NCI-H1092 (cell line): ENCODE measurements at places on chromosomes 5 and 9.

- no peak for DNase-seq
Measured at GRCh38 chr5:150640311-150641005, at the start of gene SYNPO. Gene SYNPO, plus strand, starts transcription at chr5:150640660. Its CDS starts 7,616 bp downstream, at chr5:150648276.

DNA sequence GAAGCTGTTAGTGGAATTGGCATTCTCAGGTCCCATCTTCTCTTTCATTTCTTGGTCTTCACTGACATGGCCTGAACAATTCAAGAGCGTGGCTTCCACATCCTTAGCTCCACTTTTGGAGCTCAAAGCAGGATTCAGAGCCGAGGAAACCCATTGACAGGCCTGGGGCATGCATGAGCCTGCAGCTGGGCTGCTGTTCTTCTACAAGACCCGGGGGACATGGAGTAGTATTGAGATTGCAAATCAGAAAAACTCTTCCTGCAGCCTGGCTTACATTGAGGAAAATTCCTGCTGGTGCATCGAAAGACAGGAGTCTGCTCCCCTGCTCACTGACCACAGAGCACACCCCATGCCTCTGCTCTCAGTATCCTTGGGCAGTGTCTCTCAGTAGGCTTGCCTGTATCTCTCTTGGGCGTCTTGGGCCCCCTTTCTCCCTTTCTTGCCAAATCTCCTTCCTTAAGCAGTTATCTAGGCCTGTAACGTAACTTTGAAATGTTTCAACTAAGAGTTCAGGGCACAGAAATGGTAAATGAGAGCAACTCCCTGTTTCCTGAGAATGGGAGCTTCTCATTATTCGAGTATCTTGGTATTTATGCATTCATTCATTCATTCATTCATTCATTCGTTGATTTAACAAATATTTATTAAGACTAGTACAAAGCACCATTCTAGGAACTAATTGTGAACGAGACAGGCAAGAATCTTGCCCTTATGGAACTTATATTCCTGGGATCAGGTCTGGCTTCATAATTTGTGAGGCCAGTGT, 603.6 kb upstream of the CLINT1 start:
- no peak for DNase-seq

DNA sequence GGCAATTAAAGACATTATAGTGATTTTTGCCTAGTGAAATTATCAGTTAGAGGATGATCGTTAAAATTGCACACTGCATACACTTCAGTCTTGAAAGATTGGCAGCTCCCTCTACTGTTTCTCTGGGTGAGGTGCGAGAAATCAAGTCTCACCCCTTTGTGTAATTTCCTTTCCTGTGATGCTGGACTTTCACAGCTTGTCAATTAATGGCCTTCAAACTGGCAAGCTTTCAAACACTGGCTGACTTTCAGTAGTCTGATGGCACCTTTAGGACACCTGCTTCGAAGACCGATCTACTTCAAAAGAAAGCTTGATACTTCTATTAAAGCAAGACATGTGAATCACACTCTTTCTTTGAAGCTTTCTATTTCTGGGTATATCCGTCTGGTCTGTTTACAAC, 706.7 kb upstream of the PTPRD start:
- peak; percentile 88 for DNase-seq

DNA sequence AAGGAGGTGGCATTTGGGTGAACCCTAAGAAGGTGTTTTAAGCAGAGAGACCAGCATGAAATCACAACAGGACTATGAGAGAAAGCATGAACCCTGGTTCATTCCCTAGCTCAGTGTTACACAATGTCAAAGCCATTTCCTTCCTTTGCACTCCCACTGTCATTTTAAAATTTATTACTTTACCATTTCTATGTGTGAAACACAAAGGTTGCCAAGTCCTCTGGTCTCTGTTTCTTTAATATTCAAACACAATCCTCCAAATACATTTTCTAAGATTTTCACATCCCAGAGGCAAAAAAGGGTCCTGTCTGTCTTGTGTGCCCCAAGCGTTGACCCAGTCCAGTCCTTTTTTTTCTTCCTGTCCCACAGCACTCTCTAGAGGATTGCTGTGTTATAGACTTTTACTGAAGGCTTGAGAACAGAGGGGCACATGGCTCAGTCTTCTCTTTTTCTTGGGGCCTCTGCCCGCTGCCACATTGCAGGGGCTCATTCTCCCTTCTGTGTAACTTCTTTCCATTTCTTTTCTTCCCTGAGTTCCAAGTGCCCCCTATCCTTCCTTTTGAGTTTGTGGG, 78.6 kb upstream of the SLC28A3 start:
- no peak for DNase-seq

DNA sequence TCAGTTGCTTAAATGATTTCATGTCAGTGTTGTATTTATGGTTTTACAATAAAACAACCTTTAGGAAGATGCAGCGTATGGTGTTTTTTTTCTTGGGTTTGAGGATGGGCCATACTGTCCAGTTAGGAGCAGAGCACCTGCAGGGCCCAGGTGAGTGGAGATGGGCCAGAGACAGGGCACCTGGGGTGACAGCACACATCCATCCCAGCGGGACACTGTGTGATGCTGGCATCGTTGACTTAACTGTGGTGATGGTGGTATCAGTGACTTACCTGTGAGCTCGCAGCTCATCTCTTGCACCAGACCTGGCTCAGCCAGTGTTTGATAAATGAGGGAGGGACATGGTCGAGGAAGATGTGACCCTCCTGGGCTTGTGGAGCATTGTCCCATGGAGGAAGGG, 21.6 kb downstream of the AMBP start:
- no peak for DNase-seq

GRCh38 chr5:66633754-66634153, 37.6 kb downstream of the MAST4 start:
- peak; percentile 40 for DNase-seq
